ENCODE measurements at places on chromosomes 13 and 19.

DNA sequence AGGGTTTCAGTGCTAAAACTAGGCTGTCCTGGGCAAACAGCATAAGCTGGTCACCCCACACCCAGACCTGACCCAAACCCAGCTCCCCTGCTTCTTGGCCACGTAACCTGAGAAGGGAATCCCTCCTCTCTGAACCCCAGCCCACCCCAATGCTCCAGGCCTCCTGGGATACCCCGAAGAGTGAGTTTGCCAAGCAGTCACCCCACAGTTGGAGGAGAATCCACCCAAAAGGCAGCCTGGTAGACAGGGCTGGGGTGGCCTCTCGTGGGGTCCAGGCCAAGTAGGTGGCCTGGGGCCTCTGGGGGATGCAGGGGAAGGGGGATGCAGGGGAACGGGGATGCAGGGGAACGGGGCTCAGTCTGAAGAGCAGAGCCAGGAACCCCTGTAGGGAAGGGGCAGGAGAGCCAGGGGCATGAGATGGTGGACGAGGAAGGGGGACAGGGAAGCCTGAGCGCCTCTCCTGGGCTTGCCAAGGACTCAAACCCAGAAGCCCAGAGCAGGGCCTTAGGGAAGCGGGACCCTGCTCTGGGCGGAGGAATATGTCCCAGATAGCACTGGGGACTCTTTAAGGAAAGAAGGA is 2.8 kb downstream of the PPP1R12C start:
- DNase-seq = no peak

DNA sequence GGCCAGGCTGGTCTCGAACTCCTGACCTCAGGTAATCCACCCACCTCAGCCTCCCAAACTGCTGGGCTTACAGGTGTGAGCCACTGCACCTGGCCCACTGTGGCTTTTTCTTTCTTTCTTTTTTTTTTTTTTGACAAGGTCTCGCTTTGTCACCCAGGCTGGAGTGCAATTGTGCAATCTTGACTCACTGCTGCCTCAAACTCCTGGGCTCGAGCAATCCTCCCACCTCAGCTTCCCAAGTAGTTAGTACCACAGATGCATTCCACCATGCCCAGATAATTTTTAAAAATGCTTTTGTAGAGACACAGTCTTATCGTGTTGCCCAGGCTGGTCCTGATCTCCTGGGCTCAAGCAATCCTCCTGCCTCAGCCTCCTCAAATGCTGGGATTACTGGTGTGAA is 12.1 kb upstream of the FCGBP start:
- DNase-seq = no peak

- DNase-seq = no peak
Measured at GRCh38 chr13:97012251-97013048, 18.2 kb upstream of the OXGR1 start.

DNA sequence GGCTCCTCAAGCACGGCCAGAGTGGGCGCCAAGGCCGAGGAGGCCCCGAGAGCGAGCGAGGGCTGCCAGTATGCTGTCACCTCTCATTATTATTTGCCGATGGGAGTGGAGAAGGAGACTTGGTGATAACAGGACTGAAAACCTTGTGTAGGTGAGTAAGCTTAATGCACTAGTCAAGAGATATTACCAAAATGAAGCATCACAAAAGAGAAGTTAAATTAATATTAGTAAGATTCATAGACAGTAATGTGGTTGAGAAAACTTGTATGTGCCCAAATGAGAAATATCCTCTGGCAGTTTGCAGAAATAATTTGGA is 204.5 kb upstream of the SLITRK1 start:
- DNase-seq = no peak

GRCh38 chr13:39811051-39811450 is 155.6 kb downstream of the COG6 start:
- DNase-seq = no peak

DNA sequence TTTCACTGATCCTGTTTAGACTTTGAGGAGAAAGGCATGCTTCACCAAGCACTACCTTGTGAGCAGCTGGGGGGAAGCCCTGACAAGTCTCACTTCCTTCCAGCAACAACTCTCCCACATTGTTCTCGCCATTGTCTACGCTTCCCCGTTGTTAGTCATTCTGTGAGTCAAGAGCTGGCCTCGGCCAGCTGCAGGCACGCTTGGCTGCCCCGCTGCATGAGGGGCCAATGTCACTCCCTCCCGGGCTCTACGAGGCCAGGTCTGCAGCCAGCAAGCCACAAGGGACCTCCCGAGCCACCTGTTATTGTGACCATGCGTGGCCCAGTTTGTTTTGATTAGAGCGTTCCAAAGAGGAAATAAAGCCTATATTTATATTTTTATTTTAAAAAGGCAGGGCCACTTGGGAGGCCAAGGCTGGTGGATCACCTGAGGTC is 220.9 kb downstream of the FOXO1 start:
- DNase-seq = no peak

- DNase-seq = no peak
Measured at GRCh38 chr13:93730780-93731179, 504.2 kb downstream of the GPC6 start.

- DNase-seq = no peak
Measured at GRCh38 chr19:45218426-45218825, 26.8 kb downstream of the EXOC3L2 start.

- DNase-seq = no peak
Measured at GRCh38 chr13:111326981-111327642, 6.7 kb downstream of the TEX29 start.

- DNase-seq = no peak
Measured at GRCh38 chr13:114032126-114032799, 58.4 kb upstream of the C13orf46 start.

- no peak for DNase-seq
Measured at GRCh38 chr13:47291107-47291656, 394.3 kb upstream of the HTR2A start.

- DNase-seq = no peak
Measured at GRCh38 chr13:85618521-85618920, 180.7 kb downstream of the SLITRK6 start.

DNA sequence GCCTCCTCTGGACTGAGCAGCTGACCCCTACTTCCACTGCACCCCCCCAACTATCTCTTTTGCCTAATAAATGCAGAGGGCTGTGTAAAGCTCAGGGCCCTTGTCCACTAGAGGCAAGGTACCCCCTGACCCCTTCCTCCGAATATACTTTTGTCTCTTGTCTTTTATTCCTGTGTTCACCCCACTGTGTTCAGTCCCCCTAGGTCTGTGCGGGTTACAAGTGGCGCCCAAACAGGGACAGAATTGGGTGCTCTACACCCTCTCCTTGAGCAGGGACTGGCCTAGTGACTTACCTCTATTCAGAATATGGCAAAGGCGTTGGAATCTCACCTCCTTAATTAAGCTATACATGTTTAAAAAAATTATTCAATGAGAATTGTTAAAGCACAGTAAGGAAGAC is 15.0 kb downstream of the ZNF350 start:
- no peak for DNase-seq

GRCh38 chr13:21218351-21219035 is 42.0 kb downstream of the MRPL57 start:
- no peak for DNase-seq

DNA sequence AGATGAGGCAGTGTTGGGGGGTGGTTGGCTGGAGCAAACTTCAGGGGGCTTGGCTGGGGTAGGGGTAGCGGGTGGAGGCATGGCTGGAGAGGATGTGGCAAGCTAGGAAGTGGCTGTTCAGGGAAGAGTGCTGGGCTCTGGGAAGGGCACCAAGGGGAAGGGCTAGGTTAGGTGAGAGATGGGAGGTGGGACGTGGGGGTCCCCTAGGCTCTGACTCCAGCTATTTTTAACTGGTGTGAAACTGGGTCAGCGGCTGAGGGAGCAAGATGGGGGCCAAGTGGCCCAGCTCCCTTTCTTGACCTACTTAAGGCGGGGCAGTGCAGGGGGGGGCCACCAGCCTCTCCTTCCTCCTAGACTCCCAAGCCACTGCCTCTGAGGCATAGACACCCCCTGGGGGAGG is 7.3 kb downstream of the KCNC3 start:
- DNase-seq = no peak

GRCh38 chr13:69485991-69486592 is 621.5 kb upstream of the ATXN8OS start:
- no peak for DNase-seq

- DNase-seq = no peak
Measured at GRCh38 chr13:52929846-52930245, 81.4 kb upstream of the PCDH8 start.

- no peak for DNase-seq
Measured at GRCh38 chr13:103556681-103557080, 490.5 kb upstream of the SLC10A2 start.

- no peak for DNase-seq
Measured at GRCh38 chr19:7817801-7818200, 12.2 kb upstream of the EVI5L start.

DNA sequence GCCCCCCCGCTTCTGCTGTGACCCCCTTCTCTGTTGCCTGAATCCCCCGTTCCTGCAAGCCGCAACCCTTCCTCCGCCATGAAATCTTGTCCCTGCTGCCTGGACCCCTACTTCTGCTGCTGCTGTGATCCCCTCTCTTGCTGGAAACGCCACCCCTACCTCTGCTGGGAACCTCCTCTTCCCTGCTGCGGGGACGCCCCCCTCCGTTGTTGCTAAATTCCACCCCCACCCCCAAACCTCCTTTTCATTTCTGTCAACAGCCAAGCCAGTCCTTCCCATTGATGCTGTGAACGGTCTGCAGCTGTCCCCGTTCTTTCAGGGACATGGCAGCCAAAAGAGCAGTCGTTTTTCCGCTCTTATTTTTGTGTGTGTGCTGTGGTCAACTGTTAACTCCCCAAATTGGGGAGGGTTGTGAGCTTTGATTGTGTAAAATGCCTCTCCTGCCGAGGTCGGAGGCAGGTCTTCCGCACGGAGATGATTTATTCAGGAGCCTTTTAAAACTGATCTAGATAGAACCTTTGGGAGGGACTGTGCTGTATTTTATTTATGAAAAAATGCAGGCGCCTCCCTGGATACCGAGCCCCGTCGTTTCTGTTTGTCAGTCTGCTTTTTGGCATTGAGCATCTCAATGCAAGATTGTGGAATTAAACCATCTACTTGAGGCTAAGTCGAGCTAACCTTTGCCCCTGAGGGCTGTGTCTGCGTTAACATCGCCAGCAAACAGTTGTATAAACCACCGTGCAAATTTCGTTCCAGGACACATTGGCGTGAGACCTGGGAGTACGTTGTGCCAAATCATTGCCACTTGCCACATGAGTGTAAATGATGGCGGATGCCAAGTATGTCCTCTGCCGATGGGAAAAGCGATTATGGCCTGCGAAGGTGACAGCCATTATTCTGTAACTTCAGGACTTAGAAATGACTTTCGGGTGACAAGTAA is 27.9 kb upstream of the NDUFS7 start:
- DNase-seq = no peak

GRCh38 chr19:7417671-7418324 is 69.1 kb downstream of the ARHGEF18 start:
- no peak for DNase-seq

DNA sequence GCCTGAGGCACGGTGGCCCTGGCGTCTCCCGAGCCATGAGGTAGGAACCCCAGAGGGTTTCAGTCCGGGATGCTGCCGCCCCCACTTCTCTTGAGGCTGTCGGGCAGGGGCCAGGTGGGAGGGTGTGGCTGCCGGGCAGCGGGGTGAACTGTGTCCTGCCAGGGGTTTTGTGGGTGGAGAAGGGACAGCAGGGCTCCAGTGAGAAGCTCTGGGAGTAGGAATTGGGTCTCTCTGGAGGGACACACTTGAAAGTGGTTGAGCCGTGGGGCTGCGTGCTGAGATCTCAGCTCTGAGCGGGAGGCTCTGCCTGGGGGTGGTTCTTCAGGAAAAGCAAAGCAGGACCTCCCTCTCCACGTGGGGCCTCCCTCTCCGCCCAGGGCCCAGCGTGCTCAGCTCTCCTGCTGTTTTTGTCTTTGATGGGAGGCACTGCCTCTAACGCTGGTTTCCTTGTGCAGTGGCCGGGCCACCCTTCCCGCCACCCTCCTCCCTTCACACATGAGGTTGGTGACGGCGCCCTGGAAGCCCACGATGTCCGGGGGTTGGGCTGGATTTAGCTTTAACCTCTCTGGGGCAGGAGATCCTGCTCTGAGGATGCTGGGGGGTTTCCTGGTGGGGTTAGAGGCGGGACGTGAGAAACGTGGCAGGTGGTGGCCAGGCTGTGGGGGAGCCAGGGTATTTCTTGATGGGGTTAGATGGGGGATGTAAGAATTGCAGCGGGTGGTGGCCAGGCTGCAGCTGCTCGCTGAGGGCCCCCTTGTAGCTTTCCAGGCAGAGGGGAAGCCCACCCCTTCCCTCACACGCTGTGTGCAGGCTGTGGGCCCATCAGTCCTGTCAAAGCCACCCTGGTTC is 15.3 kb upstream of the ZNF554 start:
- no peak for DNase-seq

DNA sequence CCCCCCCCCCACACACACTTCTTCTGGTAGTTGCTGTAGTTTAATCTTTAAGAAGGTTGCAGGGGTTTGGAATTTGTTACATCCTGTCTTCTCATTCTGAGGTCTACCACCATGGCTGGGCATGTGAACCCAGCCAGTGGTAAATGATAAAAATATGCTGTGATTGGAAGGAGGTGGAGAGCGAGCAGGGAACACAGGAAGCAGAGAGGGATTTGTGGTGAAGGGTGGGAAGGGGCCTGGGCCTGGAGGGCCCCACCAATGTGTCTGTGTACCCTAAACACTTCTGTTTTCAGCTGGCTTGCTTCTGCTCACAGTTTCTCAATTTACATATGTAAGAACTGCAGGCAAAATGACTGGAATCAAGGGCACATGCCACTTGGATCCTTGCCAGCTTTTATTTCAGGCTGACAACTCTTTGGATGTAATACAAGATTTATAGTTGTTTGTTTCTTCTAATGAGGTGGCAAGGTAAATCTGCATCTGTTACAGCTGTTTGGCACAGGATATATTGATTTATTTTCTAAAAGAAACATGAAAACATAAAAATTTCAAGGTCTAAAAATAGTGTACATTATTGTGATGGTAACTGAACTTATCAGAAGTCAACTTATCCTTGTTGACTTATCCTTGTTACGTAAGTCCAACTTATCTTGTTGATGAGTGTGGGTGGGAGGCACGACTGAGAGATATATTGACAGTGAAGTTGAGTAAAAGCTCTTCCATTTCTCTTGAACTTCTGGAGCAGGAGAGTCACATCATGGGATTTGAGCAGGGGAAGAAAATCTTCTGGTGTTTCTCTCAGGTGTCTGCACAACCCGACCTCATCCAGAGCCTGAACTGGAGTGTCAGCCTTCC is 313.2 kb downstream of the SHISA2 start:
- no peak for DNase-seq

DNA sequence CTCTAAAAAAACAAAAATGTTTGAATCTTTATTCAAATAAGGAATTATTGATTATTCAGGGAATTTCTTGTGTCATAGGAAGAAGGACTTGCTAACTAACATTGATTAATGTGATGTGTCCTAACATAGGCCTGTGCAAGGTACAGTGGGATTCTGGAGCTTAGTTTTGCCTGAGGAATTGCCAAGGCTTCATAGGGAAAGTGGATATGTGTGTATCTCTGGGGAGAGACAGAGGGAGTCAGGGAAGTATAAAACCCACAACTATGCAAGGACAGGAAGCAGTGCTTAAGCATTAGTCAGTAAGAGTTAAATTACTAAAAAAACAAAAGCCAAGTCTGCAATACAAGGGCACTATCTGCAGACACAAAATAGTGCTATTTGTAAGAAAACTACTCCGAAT is 59.6 kb downstream of the WDFY2 start:
- DNase-seq = no peak
